ENCODE measurements at places on chromosomes 16 and 17. TPM values are rescaled to one million over a fixed set of nuclear protein-coding genes. Genes with fewer than 3 reads are reported as not detected.

GRCh38 chr17:71535321-71535720, 585.5 kb upstream of the SOX9 start:
- no peak for DNase-seq

The HAGH gene
- 48.9 TPM for total RNA-seq

DNA sequence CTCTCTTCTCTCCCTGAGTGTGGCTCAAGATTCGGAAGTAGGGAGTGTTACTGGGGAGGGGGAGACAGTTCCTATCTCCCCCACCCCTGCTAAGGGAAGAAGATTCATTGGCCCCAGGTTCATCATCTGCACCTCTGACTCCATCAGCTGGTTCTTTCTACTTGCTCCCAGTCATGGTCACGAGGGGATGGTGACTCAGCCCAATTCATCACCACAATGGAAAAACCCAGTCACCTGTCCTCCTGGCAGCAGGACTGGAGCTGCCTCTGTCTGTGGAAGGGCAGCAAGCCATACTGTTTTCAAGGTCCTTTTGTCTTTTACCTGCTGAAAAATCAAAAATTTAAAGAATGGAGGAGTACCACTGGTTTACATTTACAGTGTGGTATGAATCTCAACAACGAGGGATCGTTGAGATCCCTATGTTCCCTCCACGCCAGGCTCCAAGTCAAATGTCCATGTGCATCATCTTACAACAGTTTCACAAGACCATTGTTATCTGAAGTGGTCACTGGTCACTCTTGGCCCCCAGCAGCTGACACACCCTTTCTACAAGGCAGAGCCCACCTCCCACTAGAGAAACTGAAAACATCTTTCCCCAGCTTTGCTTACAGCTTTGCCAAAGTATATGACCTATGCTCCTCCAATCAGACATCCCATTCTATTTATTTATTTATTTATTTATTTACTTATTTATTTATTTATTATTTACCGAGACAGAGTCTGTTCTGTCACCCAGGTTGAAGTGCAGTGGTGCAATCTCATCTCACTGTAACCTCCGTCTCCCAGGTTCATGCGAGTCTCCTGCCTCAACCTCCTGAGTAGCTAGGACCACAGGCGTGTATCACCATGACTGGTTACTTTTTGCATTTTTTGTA, 40.4 kb upstream of the NDRG4 start:
- no peak for DNase-seq

GRCh38 chr16:49269201-49269600, 12.4 kb downstream of the CBLN1 start:
- no peak for DNase-seq

DNA sequence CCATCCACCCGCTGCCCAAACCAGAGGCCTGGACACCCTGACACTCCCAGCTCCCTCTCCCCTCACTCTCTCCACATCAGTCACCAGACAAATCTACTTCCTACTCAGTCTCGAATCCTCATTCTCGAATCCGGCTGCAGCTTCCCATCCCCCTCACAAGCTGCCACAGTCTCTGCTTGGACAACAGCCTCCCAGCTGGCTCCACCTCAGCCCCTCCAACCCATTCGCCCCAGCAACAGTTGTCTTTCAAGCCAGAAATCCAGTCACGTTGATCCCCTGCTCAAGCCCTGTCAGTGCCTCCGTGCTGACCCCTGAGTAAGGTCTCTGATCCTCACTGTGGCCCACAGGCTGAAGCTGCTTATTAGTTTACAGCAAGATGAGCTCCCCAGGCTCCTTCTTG, 44.2 kb upstream of the MTSS2 start:
- no peak for DNase-seq

DNA sequence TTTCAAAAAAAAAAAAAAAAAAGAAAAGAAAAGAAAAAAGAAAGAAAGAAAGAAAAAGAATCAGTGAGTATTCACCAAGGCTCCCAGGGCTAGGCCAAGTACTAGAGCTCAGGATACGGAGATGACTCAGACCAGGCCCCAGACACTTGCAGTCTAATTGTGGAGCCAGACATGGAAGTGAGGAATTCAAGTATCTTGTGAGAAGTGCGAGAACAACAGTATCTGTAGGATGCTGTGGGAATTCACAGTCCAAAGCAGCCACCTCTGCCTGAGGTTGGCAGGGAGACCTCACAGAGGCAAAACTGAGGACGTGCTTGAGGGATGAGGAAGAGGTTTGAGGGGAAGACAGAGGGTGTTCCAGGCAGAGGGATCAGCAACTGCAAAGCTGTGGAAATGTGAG, 14.0 kb upstream of the ALDOA start:
- no peak for DNase-seq

- no peak for DNase-seq
Observed at GRCh38 chr17:79936641-79937381, 97.6 kb upstream of the CBX4 start.

DNA sequence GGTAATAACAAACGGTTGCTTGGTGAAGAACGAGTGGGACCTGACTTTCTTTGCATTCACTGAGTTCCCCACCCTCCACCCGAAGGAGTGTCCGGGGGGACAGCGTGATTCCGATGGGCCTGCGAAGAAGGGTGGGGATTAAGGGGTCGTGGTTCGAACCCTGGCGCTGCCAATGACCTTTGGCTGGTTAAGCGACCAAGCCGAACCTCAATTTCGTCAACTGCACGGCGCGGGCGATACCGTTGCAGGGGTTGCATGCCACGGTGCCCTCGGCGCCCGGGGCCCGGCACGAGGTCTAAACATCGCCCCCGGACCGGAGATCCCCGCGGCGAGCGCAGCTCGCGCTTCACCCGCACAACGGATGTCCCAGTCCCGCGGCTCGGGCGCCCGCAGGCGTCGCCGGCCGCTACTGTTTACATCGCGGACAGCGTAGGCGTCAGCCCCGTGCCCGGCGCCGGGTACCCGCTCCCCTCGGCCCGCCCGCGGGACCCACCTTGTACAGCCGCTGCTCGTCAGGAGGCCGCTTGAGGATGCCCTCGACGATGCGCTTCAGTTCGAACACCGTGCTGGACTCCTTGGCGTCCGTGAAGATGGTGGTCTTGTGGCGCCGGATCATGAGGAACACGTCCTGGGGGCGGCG, 460 bp downstream of the ELOB start:
- DNase-seq, result no peak

The TNFRSF13B gene
- 0.79 TPM for total RNA-seq

The ZPBP2 gene
- 0.51 TPM for total RNA-seq

The PITPNM3 gene
- 0.49 TPM for total RNA-seq

Measured in naive thymus-derived CD4-positive, alpha-beta T cell (primary cell).